Pancreas (tissue), 10 donors: ENCODE measurements at places on chromosomes 2 and 18. TPM values are rescaled to one million over a fixed set of nuclear protein-coding genes. Genes with fewer than 3 reads are reported as not detected.

The RIT2 gene
- not detected for polyA plus RNA-seq

The TRIB2 gene
- polyA plus RNA-seq = 21.2 TPM

The UGT1A3 gene
- polyA plus RNA-seq = not detected

DNA sequence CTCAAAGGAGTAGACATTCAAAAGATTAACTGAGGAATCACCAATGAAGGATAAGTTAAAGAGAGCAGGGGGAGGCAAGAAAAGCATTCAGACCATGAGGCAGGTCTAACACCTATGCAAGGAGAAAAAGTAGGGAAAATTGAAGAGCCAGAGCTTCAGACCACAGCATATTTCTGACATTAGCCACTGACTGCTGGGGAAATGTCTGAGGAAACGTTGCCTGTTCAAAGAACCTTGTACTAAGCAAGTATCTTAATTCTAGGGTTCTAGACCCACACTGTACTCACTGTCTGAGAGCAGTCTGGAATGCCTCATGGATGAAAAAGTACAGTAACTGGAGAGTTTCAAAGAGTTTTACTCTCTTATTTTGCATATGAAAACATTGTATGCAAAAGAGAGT is 39.5 kb upstream of the TFPI start:
- H3K27me3 ChIP-seq = no peaks in the 10 kb centered on the region
- no peak for DNase-seq
- peaks cover 7% of the 10 kb centered on the region for H3K4me1 ChIP-seq
- H3K36me3 ChIP-seq = no peaks in the 10 kb centered on the region

DNA sequence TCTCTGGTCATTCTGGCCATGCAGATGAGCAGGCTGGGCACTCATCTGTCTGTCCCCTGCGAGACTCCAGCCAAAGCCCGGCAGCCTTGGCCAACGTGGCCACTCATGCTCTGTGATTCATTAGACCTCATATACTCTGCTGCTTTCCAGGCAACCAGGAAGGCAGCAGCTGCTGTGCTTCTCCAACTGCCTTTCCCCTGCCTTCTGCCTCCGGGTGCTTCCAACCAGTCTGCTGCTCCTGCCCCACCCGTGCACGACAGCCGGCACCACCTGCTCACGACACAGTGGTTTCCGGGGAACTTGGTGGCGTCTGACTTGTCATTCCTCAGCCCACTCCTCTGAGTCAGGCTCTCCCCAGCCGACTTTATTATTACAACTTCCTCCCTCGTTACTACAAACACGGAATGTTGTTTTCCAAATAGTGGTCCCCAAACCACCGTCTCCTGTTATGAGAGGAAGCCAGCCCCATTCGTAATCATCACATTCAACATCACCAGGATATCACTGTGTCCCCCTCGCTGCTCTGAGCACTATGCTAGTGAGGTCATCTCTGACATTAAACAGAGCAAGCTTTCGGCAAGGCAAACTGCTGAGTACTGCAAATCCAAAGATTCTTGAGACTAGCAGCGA is 392.4 kb downstream of the ALK start:
- H3K27me3 ChIP-seq = no peaks in the 10 kb centered on the region
- H3K4me3 ChIP-seq = no peak overlapping the region
- DNase-seq = peak; percentile 21
- no peaks in the 10 kb centered on the region for H3K36me3 ChIP-seq
- H3K4me1 ChIP-seq = peaks cover 3% of the 10 kb centered on the region

DNA sequence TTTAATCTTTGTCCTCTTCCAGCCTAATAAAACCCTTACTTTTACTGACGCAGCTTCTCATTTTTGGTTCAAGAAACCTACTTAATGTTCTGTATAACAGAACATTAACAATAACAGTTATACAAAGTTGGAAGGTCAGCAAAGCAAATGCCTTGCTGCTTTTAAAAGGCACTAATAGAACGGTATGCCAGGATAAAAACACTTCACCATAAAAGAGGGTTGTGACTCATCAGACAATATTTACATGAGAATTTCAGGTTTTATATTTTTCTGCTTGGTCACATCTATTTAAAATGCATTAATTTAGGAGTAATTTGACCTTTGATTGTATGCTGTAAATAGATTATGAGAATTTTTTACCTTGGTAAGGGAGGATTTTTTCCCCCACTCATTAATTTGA is 3.0 kb downstream of the KLHL41 start:
- peaks cover 5% of the 10 kb centered on the region for H3K4me1 ChIP-seq
- H3K36me3 ChIP-seq = no peaks in the 10 kb centered on the region
- H3K4me3 ChIP-seq = no peak overlapping the region
- H3K27me3 ChIP-seq = no peaks in the 10 kb centered on the region
- H3K27ac ChIP-seq = no peak overlapping the region

DNA sequence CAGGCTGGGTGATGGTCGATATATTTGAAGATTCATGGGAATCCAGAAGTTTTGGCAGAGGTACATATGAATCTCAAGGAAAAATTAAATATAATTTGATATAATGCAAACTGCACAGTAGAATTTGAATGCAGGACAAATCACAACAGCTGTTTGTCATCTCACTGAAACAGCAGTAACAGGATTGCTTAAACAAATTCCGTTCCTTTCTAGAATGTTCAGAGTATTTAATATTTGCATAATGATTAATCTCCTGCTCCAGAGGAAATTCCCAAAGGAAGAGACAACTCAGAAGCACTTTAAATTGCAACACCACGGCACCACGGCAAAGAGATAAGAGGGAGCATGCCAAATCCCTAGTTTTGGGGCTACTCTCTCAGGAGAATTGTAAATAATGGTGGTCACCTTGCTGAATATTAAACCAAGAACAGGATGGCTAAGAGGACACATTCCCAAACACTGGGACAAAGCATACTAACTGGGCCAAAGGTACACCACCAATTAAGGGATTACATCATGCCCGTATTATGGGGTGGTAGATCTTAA is 67.8 kb upstream of the MAP4K3 start:
- peak overlapping the region; percentile 76 for H3K27ac ChIP-seq
- no peak for DNase-seq
- no peaks in the 10 kb centered on the region for H3K36me3 ChIP-seq
- H3K4me1 ChIP-seq = peaks cover 14% of the 10 kb centered on the region
- no peak overlapping the region for H3K4me3 ChIP-seq

DNA sequence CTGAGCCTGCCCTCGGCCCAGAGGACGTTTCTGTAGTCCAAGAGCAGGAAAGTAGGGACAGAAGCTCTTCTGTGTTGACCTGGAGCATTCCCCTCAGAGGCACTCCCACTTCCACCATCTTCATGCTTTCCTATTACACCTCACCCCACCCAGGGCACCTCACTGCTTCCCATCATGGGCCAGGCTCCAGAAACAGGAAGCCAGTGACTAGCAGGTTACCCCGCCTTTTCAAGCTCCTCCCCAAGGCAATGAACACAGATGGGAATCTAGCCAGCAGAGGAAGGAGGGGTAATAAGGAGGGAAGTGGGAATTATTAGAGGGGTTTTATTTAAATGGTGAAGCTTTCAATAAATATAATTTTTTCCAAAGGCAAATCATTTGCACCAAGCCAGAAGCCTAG is 308.8 kb upstream of the MGAT5 start:
- no peaks in the 10 kb centered on the region for H3K4me1 ChIP-seq
- H3K27ac ChIP-seq = no peak overlapping the region
- no peaks in the 10 kb centered on the region for H3K27me3 ChIP-seq
- H3K4me3 ChIP-seq = no peak overlapping the region
- H3K36me3 ChIP-seq = no peaks in the 10 kb centered on the region
- no peak for DNase-seq

GRCh38 chr2:88590998-88591613 is 36.2 kb downstream of the EIF2AK3 start:
- peaks cover 2% of the 10 kb centered on the region for H3K4me1 ChIP-seq
- no peaks in the 10 kb centered on the region for H3K27me3 ChIP-seq
- no peaks in the 10 kb centered on the region for H3K36me3 ChIP-seq
- H3K27ac ChIP-seq = no peak overlapping the region
- DNase-seq = no peak

DNA sequence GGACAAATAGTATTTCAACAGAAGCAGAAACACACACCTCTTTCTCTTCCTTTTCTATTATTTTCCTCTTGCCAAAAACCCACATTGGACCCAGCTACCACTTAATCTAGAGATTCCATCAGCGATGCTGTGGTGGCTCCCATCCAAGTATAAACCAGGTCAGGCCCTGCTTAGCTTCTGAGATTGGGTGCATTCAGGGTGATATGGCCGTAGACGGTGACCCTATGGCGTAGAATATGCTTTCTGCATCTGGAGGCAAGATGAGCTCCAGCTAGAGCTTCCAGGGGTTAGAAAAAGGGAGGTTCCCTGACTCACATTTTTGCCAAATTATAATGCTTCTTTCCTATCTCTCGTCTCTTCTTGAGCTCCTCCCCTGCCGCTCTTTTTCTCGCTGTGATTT is 66.5 kb downstream of the TNP1 start:
- no peak overlapping the region for H3K4me3 ChIP-seq
- H3K4me1 ChIP-seq = no peaks in the 10 kb centered on the region

GRCh38 chr2:88866756-88867155 is 175.3 kb downstream of the RPIA start:
- H3K36me3 ChIP-seq = no peaks in the 10 kb centered on the region
- DNase-seq = no peak
- H3K27ac ChIP-seq = no peak overlapping the region
- H3K4me3 ChIP-seq = no peak overlapping the region

DNA sequence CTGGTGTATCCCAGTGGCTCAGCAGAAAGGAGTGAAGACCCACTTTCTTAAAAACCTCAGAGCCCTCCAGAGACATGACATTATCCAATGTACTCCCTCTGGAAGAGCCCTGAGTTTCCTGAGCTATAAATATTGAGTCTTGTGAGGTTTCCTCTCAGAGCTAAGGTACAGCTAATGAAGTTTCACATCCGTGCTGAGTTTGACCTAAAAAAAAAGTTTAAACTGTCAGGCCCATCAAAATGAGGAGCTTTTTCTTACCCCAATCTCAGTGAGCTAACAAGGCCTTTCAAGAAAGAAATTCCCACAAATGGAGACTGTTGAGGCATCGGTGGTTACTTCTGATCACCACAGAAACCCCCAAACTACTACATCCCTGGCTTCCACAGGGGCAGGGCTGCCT is 65.4 kb upstream of the ST8SIA3 start:
- no peak overlapping the region for H3K4me3 ChIP-seq
- no peaks in the 10 kb centered on the region for H3K36me3 ChIP-seq

DNA sequence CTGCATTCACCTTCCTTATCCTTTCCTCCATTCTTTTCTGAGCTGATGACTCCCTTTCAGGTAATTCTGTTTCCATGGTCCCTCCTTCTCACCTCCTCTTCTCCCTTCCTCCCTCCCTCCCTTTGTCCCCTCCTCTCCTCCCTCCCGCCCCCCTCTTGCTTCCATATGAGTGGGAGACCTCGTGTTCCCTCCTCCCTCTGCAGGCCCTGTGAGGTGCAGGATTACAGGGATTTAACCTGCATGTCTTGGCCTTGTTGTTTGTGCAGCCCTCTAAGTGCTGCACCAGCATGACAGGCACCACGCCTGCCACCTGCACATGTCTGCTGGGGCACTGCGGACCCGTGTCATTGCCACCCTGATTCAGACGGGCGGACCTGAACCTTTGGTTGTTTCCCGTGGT is 103.1 kb downstream of the SNTG2 start:
- H3K4me1 ChIP-seq = no peaks in the 10 kb centered on the region
- no peak for DNase-seq
- no peaks in the 10 kb centered on the region for H3K36me3 ChIP-seq
- no peak overlapping the region for H3K27ac ChIP-seq

DNA sequence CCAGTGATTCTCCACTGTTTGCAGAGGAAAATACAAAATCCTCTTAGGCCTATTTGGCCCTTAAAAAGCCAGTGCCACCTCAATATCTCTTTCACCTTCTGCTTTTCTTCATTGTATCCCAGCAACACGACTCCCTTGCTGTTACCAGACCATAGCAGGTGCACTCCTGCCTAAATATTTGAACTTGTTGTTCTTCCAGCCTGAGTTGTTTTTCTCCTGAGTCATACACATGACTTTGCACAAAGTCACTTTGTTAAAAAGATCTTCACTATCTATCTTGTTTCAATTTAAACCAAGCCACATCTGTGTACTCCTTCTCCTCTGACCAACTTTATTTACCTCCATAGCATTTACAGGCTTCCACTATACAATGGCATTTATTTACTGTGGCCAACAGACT is 103.6 kb downstream of the LRRTM4 start:
- no peaks in the 10 kb centered on the region for H3K27me3 ChIP-seq
- no peaks in the 10 kb centered on the region for H3K36me3 ChIP-seq
- no peak overlapping the region for H3K27ac ChIP-seq

DNA sequence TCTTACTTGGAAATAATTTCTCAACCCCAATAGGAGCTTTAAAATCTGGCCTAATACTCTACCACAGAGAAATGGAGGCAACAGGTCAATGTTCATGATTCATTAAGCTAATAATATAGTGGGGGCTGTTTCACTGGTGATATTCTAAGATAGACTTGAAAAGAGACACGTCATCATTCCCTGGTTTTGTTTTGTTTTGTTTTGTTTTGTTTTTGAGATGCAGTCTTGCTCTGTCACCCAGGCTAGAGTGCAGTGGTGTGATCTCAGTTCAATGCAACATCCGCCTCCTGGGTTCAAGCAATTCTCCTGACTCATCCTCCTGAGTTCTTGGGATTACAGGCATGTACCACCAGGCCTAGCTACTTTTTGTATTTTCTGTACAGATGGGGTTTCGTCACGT is 37.5 kb upstream of the SOS1 start:
- no peak for DNase-seq
- no peaks in the 10 kb centered on the region for H3K27me3 ChIP-seq
- H3K27ac ChIP-seq = no peak overlapping the region
- no peaks in the 10 kb centered on the region for H3K4me1 ChIP-seq

DNA sequence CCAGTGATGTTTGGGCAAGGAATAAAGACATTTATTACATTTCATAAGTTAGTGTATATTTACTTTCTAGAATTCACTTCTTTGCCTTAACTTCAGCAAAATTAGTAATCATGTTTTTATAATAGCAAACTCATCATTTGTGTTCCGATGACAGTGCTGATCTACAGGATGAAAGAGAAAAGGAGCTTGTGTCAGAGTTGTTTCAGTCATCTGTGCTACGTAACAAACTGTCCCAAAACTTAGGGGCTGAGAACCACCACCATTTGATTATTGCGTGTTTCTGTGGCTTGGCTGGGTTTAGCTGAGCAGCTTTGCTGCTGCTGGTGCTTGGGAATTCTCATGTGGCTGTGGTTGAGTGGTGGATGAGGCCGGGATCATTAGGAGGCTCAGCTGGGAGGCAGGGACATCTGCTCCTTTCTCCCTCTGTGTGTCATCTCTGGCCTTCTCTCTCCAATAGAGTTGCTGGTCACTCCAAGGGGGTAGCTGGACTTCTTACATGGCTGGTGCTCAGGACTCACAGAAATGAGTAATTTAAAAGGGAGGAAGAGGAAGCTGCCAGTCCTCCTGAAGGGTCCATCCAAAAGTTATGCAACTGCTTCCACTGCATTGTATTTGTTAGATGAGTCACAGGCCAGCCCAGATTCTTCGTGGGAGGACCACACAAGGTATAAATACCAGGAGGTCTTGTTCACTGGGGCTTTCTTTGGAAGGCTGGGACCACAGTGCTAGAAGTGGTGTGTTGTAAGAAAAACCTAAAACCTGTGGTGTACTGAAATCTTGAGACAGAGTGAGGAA is 43.4 kb upstream of the HAAO start:
- H3K27ac ChIP-seq = no peak overlapping the region
- H3K4me3 ChIP-seq = no peak overlapping the region

- H3K4me3 ChIP-seq = no peak overlapping the region
- no peak overlapping the region for H3K27ac ChIP-seq
- H3K27me3 ChIP-seq = no peaks in the 10 kb centered on the region
- H3K36me3 ChIP-seq = no peaks in the 10 kb centered on the region
Observed at GRCh38 chr2:84904151-84904550, 1.3 kb upstream of the TMSB10 start.

- no peak overlapping the region for H3K4me3 ChIP-seq
- H3K36me3 ChIP-seq = no peaks in the 10 kb centered on the region
- no peak overlapping the region for H3K27ac ChIP-seq
- no peaks in the 10 kb centered on the region for H3K4me1 ChIP-seq
- H3K27me3 ChIP-seq = no peaks in the 10 kb centered on the region
Observed at GRCh38 chr2:96874198-96874831, 4.4 kb upstream of the SEMA4C start.
